ENCODE measurements at places on chromosomes 11 and 22.

GRCh38 chr22:27504360-27505253 is 296.9 kb downstream of the MN1 start:
- DNase-seq: no peak

DNA sequence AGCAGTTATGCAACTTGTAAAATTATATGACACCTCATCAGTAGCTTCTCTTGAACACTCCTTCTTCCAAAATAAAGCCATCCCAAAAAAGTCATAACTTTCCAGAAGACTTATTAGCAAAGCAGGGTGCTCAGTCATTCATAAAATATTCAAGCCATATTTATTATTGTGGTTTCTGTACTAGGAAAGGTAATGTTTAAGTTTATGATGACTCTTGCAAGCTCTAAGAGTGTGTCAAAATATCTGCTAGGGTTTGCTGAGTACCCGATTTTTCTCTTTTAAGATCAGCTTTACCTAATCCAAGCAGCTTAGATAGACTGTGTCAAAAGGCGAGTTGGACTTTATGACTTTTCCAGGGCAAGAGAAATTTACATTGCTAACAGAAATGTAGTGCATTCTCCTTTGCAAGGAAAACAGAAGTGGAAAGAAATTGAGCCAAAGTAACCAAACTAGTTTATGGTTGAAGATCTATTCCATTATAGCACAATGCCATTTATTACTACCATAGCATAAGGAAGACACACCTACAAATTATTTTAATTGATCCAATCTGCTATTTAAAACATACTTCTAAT is 98.0 kb upstream of the SOX6 start:
- no peak for DNase-seq

DNA sequence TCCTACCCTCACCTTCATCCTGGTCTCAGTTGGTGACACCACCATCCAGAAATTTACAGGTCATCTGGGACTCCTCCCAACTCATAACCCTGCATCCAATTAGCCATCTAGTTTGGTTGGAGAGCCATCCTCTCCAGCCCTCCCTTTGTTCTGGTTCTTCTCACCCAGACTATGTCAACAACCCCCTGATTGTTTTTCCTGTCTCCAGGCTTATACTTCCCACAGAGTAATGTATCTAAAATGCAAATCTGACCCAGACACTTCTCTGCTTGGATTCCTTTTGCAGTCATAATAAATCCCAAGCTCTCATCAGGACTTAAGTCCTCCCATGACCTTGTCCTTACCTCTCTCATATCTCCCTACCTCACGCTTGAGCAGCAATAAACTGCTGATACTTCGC is 3.0 kb downstream of the TTC12 start:
- DNase-seq: no peak

DNA sequence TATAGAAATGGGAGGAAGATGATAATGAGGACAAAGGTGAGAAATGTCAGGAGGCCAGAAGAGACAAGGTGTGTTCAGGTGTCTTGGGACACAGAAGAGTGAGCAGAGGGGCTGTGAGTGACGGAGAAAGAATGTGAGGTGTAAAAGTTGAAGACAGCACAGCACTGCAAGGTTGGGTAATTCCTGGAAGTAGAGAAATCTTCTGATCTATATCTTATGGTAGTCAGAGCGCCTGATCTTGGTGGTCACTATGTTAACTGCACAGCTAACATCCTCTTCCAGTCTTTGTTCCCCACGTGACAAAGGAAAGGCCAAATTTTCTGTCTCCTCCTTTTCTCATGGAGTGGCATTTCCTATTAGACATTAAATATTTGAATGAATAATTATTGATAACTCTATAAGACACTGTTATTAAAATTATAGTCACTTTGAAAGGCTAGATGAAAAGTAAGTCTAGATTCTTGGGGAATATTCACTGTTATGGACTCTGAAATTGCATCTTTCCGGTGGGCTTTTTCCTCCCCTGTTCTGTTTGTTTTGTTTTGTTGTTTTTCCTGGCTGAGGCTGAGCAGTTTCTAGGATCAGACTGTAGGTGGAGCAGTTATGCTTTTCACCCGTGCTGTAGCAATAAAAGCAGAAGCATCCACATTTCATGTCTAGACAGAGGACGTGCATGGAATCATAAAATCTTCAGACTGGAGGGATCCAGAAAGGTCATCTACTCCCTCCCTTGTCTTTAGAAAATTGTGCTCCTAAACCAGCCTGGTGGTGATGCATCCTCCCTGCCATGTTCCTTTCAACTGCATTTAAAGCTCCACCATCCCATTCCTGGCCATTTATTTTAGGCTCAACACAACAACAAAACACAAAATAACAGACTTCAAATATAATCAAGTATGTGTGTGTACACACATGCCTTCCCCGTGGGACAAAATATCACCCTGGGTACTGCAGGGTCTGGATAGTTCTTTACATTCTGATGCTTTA is 26.6 kb downstream of the SC5D start:
- DNase-seq: peak; percentile 53

DNA sequence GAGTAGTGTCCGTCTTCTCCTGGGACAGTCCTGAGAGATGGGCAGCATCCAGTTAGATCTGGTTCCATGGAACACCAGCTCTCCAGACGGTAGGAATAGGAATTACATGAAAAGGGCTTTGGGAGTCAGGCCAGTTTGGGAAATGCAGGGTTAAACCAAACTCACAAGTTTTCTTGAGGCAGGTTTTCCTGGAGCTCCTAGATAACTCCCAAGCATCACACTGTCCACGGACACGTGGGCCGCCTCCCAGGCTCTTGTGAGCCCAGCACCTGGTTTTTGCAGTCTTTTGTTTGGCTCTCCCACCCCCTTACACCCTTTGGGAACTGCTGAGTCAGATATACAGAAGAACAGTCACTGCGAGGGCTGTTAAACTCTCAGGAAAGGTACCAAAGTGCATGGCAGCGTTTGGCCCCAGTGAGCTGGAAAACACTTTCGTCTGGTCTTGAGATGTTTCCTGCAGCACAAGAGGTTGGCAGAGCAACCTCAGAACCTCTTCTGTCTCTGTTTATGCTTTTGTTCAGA is 90.0 kb downstream of the BCR start:
- DNase-seq: no peak

GRCh38 chr22:46681010-46681409 is 57.0 kb downstream of the CERK start:
- DNase-seq: peak; percentile 42

DNA sequence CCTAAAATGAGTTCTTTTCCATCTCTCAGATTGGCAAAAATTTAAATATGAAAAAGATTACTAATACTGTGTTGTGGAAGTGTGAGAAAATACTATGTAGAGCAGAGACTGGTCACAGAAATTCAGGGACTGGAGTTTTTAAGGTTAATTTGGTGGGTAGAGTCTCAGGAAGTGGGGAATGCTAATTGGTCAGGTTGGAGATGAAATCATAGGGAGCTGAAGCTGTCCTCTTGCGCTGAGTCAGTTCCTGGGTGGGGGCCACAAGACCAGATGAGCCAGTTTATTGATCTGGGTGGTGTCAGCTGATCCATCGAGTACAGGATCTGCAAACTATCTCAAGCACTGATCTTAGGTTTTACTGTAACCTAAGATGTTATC is 29.4 kb upstream of the TMEM86A start:
- peak; percentile 38 for DNase-seq
